Fibroblast of skin of right quadriceps (primary cell): ENCODE measurements at places on chromosomes 2 and 18.

GRCh38 chr2:222903234-222904220, 42.7 kb downstream of the ACSL3 start:
- DNase-seq: peak; percentile 58

DNA sequence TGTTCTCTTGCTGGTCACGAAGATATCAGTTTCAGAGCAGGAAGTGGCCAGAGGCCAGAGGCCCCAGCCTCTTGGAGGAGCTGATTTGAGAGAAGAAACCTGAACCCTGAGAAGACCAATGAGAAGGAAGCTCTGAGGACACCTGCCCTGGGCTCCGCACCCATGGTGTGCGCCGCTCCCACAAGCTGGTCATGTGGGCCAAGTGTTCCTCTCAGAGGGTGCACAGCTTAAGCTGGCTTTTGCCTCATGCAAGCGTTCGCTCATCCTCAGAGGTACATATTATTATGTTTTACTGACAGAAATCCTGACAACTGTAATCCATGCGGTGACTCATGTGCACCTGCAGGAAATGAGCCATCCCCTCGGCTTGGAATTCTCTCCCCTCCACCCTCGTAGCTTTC, 316.1 kb upstream of the MYT1L start:
- DNase-seq: no peak

- DNase-seq: peak; percentile 2
Measured at GRCh38 chr2:161796192-161796591, 172.0 kb downstream of the SLC4A10 start.

DNA sequence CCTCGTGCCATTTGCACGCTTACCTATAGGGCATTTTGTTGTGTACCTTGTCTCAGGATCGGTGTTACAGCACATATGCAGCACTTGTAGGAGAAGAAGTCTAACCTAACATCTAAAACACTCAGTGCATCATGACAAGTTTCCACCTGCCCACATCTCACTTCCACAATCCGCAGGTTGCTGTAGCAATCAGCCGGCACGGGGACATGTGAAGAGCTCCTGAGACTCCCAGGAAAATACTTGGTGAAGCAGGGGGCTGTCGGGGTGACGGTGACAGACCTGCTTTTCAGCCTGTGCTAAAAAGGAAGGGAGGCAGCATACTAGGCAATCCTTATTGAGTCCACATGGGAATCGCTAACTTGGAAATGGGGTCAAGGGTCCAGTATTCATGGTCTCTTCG, 172.2 kb downstream of the MYT1L start:
- DNase-seq: no peak
